ENCODE measurements at places on chromosomes 3 and 15. TPM values are rescaled to one million over a fixed set of nuclear protein-coding genes. Genes with fewer than 3 reads are reported as not detected.

PLA2G4D gene
- not detected for polyA plus RNA-seq

ANKUB1 gene
- polyA plus RNA-seq = not detected

GP5 gene
- polyA plus RNA-seq = 6.1 TPM

SNTN gene
- polyA plus RNA-seq = not detected

HAPLN3 gene
- 37.1 TPM for polyA plus RNA-seq

HDC gene
- not detected for polyA plus RNA-seq

ALG3 gene
- polyA plus RNA-seq = 80.3 TPM

TICRR gene
- 0.18 TPM for polyA plus RNA-seq

CACNA2D2 gene
- 0.38 TPM for polyA plus RNA-seq

NME9 gene
- polyA plus RNA-seq = 0.52 TPM

BRPF1 gene
- 24.6 TPM for polyA plus RNA-seq

ITIH1 gene
- not detected for polyA plus RNA-seq

GOLGA6B gene
- not detected for polyA plus RNA-seq

MORC1 gene
- not detected for polyA plus RNA-seq

XPC gene
- polyA plus RNA-seq = 50.0 TPM

CHRNB4 gene
- polyA plus RNA-seq = not detected

FOXB1 gene
- 0.91 TPM for polyA plus RNA-seq

CSTA gene
- polyA plus RNA-seq = not detected

DZIP1L gene
- not detected for polyA plus RNA-seq

LNP1 gene
- polyA plus RNA-seq = 0.37 TPM

ARHGAP11A gene
- 2.3 TPM for polyA plus RNA-seq

AMIGO3 gene
- polyA plus RNA-seq = 0.58 TPM

NEO1 gene
- polyA plus RNA-seq = 1.4 TPM

BFSP2 gene
- 0.72 TPM for polyA plus RNA-seq

GOLGA8T gene
- not detected for polyA plus RNA-seq

TNIK gene
- polyA plus RNA-seq = 20.2 TPM

RASL12 gene
- polyA plus RNA-seq = not detected

GATA2 gene
- polyA plus RNA-seq = not detected

GABRA5 gene
- polyA plus RNA-seq = not detected

C3orf85 gene
- polyA plus RNA-seq = not detected

ACOX2 gene
- polyA plus RNA-seq = not detected

CPEB1 gene
- polyA plus RNA-seq = 0.07 TPM

RASA2 gene
- 51.0 TPM for polyA plus RNA-seq

SEMA3F gene
- polyA plus RNA-seq = not detected

PAK6 gene
- polyA plus RNA-seq = not detected

GOLGA8M gene
- not detected for polyA plus RNA-seq

TMEM87A gene
- 54.3 TPM for polyA plus RNA-seq

AMT gene
- 1.7 TPM for polyA plus RNA-seq

HRG gene
- polyA plus RNA-seq = not detected

PLCB2 gene
- 28.4 TPM for polyA plus RNA-seq

ASB14 gene
- polyA plus RNA-seq = 0.66 TPM

GOLGA8F gene
- not detected for polyA plus RNA-seq

TRIM42 gene
- not detected for polyA plus RNA-seq

NDN gene
- 0.72 TPM for polyA plus RNA-seq

ADGRG7 gene
- not detected for polyA plus RNA-seq

CCR9 gene
- 0.31 TPM for polyA plus RNA-seq

GOLGA8J gene
- polyA plus RNA-seq = not detected

GNAT1 gene
- polyA plus RNA-seq = not detected
